ENCODE measurements at places on chromosomes 12 and 14. TPM values are rescaled to one million over a fixed set of nuclear protein-coding genes. Genes with fewer than 3 reads are reported as not detected.

The PPP1R12A gene
- total RNA-seq: 56.8 TPM

The TOMM20L gene
- not detected for total RNA-seq

DNA sequence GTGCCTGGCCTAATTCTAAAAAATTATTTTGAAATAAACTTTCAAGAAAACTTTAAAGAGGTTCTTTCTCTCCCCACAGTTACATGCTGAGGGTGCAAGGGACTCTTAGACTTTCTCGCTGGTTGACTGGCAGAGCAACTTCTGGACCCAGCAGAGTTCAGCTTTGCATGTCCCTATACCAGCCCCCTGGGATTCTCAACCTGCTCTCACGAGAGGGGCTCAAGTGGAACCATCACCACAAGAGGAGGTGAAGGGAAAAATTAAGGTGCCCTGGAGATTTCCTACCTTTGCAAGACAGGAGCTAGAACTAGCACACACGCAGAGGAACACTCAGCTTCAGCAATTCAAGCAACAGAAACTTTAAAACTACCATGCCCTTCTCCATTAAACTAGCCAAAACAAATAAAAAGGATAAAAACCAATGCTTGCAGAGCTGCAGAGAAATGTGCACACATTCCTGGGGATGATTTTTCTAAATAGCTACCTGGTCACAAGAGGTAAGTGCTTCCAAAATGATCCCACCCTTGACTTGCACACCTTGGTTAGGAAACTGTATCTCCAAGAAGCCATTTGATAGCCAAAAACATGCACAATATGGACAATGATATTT is 2.5 kb downstream of the HVCN1 start:
- H3K4me1 ChIP-seq: no peaks in the 10 kb centered on the region
- no peak overlapping the region for H3K27ac ChIP-seq
- H3K4me3 ChIP-seq: no peak overlapping the region
- DNase-seq: no peak
- peaks cover 22% of the 10 kb centered on the region for H3K27me3 ChIP-seq
- H3K36me3 ChIP-seq: no peaks in the 10 kb centered on the region

GRCh38 chr14:78344290-78344689 is 174.1 kb downstream of the NRXN3 start:
- peaks cover 10% of the 10 kb centered on the region for H3K4me1 ChIP-seq
- no peak overlapping the region for H3K4me3 ChIP-seq
- peaks cover 4% of the 10 kb centered on the region for H3K27me3 ChIP-seq
- H3K27ac ChIP-seq: no peak overlapping the region
- no peak for DNase-seq

GRCh38 chr14:91115986-91116770 is 2.3 kb downstream of the DGLUCY start:
- DNase-seq: no peak
- no peak overlapping the region for H3K27ac ChIP-seq
- no peak overlapping the region for H3K4me3 ChIP-seq
- H3K27me3 ChIP-seq: peaks cover 12% of the 10 kb centered on the region
